ENCODE measurements at places on chromosomes 7 and 10.

DNA sequence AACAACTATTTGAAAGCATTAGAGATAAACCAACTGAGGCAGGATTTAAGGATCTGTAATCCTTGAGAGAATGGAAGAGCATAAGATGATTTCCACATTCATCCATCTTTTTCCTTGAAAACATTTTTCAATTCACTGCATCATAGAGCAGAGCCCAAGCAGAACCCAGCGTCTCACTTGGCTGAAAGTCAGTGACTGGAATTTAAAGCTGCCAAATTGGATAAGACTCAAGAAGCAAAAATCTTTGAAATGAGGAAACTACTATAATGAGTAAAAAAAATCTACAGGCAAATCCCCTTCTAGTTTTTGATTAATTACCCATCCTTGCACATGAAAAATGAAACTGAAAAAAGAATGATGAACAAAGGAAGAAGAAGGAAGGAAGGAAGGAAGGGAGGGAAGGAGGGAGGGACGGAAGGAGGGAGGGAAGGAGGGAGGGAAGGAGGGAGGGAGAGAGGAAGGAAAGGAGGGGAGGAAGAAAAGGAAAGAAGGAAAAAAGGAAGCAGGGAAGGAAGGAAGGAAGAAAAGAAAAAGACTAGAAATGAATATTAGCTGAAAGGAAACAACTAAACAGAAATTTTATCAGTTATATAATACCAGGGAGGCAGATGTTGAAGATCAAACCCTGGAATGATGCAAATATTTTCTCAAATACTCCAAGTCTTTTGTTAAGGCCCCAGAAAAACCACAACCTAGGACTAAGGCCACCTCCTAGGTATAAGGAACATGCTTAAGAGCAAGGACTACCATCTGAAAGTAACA, 336.3 kb upstream of the MAGI2 start:
- no peak for DNase-seq

DNA sequence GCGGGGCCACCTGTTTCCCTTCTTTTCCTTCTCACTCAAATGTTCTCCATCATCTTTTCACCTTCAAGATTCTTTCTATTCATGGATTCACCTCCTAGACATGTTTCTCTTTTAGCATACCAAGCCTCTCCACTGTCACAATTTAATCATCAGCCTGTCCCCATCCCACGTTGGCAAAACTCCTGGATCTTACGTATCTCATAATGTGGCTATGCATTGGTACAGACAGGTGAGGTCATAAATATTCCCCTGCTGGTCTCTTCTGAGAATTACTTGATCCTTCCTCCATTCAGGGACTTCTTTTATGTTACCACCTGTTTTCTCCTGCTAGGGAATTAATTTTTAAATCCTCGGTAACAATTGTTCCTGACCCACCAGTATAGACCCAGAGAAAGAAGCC, 262.6 kb upstream of the NEBL start:
- no peak for DNase-seq

DNA sequence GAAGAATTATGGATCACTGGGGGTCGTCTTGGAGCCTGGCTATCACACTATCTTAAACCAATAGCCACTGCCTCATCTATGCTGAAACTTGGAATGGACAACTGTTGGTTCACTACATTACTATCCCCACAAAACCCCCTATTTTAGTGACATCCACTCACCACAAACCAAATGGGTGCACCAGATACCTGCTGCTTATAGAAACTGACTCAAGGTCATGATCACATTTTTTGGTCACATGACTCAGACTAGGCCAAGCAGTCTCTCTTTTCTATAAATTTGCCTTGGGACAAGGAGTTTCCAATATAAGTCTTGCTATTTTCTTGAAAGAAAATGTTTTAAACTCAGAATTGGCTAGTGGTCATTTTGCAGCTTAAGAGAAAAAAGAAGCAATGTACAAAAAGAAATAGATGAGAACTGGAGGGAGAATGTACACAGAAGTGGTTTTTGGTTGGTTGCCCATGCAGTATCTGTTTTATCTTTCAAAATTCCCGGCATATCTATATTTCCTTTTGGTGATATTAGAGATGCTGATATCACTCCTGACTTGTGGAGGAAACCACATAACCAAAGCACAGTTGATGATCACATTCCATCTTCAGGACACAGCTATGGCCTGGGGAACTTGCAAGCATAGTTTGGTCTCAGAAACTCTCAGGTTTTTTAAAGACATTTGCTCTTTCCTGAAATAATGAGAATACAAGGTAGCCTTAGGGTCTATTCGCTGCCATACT, 85.2 kb upstream of the CACNA2D1 start:
- DNase-seq = no peak

DNA sequence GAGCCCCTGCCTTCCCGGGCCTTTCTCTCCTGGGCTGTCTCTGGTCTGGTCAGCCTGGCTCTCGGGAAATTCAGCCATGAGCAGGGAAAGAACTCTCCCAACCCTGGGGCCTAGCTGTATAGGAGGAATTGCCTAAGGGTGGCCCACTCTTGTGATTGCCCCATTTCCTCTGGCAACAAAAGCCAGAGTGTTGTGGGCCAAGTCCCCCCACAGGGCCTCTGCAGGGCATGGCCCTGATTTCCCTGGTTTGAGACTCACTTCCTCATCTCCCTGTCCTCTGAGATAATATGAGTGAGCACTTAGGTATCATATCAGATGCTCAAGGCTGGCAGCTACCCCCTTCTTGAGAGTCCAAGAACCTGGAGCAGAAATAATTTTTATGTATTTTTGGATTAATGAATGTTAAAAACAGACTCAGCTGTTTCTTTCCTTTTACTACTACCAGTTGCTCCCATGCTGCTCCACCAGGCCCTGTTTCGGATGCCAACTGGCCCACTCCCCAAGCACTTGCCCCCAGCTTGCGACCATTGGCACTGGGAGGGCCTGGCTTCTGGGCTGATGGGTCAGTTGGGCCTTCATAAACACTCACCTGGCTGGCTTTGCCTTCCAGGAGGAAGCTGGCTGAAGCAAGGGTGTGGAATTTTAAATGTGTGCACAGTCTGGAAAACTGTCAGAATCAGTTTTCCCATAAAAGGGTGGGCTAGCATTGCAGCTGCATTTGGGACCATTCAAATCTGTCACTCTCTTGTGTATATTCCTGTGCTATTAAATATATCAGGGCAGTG, 11.4 kb downstream of the IRF5 start:
- no peak for DNase-seq

- no peak for DNase-seq
These were observed 12.5 kb downstream of the ITPRIP start for GRCh38 chr10:104325436-104326435.

GRCh38 chr10:116164291-116164690, 108.7 kb downstream of the GFRA1 start:
- DNase-seq = no peak

- DNase-seq = no peak
These were observed 106.6 kb downstream of the PLXNA4 start for GRCh38 chr7:132469681-132470080.

Data from activated CD4-positive, alpha-beta T cell treated with anti-CD3 and anti-CD28 coated beads, Interleukin-2, Interleukin-4, amounts not matched to agents 100 ng/mL and 50 ng/mL, durations not matched to agents 16 hours and 8 hours (primary cell).